Thymus (tissue), 14 donors: ENCODE measurements at places on chromosomes 4 and X. TPM values are rescaled to one million over a fixed set of nuclear protein-coding genes. Genes with fewer than 3 reads are reported as not detected.

Gene CPLX1
- total RNA-seq, result 3.5 TPM

Gene MAGEA2B
- total RNA-seq, result not detected

Gene SAGE1
- total RNA-seq, result not detected

Gene PABPC1L2B
- not detected for total RNA-seq

Gene JAKMIP1
- 0.19 TPM for total RNA-seq

Gene ANOS1
- total RNA-seq, result 1.3 TPM

Gene CCDC110
- 0.24 TPM for total RNA-seq

Gene IDS
- total RNA-seq, result 10.3 TPM

Gene HCFC1
- total RNA-seq, result 12.7 TPM

Gene TASL
- total RNA-seq, result 8.0 TPM

Gene USP27X
- total RNA-seq, result 2.5 TPM

Gene TMEM144
- total RNA-seq, result 2.5 TPM

Gene PPP1R3F
- 3.2 TPM for total RNA-seq
